ENCODE measurements at places on chromosomes 16 and 17.

GRCh38 chr16:64321881-64322280, 800.0 kb downstream of the CDH11 start:
- H3K27me3 ChIP-seq: no peaks in the 10 kb centered on the region
- no peak overlapping the region for H3K27ac ChIP-seq
- no peaks in the 10 kb centered on the region for H3K4me1 ChIP-seq
- no peaks in the 10 kb centered on the region for H3K36me3 ChIP-seq

DNA sequence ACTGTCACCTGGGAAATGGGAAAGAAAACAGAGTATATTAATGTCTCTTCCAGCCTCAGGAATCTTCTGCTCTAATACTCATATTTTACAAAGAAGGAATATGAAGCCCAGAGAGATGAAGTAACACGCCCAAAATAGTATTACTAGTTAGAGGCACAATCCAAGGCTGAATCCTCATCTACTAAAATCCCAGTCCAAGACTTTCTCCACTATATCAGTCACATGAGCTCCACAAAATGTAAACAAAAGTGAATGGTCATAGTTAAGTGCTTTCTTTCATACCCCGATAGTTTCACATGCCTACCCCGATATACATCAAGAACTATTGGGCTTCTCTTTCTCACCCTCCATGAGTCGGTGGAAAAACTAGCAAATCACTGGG, 965 bp downstream of the INTS2 start:
- no peaks in the 10 kb centered on the region for H3K36me3 ChIP-seq
- no peaks in the 10 kb centered on the region for H3K27me3 ChIP-seq
- H3K4me1 ChIP-seq: no peaks in the 10 kb centered on the region
- no peak for DNase-seq

- no peaks in the 10 kb centered on the region for H3K36me3 ChIP-seq
- H3K4me3 ChIP-seq: no peak overlapping the region
- no peaks in the 10 kb centered on the region for H3K27me3 ChIP-seq
- no peak overlapping the region for H3K27ac ChIP-seq
- no peaks in the 10 kb centered on the region for H3K4me1 ChIP-seq
These were observed 87.1 kb downstream of the KCNJ12 start for GRCh38 chr17:21463204-21463661.

DNA sequence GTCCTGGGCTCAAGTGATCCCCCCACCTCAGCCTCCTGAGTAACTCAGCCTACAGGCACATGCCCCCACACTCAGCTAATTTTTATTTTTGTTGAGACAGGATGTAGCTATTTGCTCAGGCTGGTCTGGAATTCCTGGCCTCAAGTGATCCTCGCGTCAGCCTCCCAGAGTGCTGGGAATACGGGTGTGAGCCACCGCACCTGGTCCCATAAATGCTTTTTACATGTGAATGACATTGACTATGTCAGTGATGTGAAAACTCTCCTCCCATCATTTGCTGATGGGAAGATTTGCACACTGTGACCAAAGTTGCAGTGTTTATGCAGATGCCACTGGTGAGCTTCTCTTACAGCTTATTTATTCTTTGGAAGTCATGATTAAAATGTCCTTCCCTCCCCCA, 15.0 kb downstream of the PLCD3 start:
- H3K4me3 ChIP-seq: no peak overlapping the region
- no peaks in the 10 kb centered on the region for H3K4me1 ChIP-seq
- no peak overlapping the region for H3K27ac ChIP-seq
- no peaks in the 10 kb centered on the region for H3K36me3 ChIP-seq

DNA sequence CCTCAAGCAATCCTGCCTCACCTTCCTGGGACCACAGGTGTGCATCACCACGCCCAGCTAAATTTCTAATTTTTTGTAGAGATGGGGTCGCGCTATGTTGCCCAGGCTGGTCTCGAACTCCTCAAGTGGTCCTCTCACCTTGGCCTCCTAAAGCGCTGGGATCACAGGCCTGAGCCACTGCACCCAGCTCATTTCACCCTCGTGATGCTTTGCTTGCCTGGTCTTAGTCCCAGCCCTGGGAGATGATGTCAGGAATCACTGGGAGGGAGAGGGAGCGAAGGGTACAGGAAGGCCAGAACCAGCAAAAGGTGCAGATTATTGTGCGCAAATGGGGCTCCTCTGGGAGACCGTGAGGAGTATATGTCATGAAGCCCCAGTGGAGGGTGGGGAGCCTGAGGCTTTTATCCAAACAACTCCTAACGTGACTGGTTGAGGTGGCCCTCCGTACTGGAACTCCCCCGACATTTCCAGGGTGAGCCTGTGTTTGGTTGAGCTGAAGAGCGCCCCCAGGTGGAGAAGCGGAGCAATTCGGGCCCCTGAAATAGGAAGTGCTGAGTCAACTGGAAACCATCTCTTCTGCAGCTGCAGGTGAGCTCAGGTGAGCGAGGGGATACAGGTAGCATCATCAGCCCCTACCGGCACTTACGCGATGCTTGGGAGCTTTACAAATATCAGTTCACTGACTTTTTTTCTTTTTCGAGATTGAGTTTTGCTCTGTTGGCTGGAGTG, 41.2 kb upstream of the HAPSTR1 start:
- H3K4me1 ChIP-seq: no peaks in the 10 kb centered on the region
- no peaks in the 10 kb centered on the region for H3K27me3 ChIP-seq
- H3K4me3 ChIP-seq: no peak overlapping the region
- no peaks in the 10 kb centered on the region for H3K36me3 ChIP-seq
- DNase-seq: no peak

DNA sequence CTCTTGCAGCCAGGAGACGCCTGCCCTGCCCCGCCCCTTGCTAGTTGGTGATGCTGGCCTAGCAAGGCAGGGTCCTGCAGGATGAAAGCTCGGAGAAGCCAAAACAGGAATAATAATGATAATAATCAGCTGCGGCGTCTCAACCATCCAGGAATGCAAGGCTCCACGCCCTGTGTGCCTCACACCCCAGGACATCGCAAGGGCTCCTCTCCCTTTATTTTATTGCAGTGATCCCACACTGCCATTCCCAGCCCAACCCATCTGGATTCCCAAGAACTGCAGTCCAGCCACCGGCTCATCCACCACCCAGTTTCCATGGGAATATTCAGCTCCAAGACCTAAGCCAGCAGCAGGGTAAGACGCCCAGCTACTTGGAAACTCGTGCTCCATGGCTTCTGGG, 21.0 kb upstream of the ZNF652 start:
- no peaks in the 10 kb centered on the region for H3K36me3 ChIP-seq
- no peaks in the 10 kb centered on the region for H3K4me1 ChIP-seq
- DNase-seq: no peak

GRCh38 chr17:902463-902862, 77.1 kb downstream of the NXN start:
- DNase-seq: no peak
- H3K4me3 ChIP-seq: no peak overlapping the region
- H3K27me3 ChIP-seq: no peaks in the 10 kb centered on the region
- H3K27ac ChIP-seq: no peak overlapping the region
- H3K4me1 ChIP-seq: peaks cover 2% of the 10 kb centered on the region

GRCh38 chr17:50033316-50033715, 22.6 kb upstream of the ITGA3 start:
- H3K27ac ChIP-seq: no peak overlapping the region
- no peak for DNase-seq
- no peaks in the 10 kb centered on the region for H3K36me3 ChIP-seq
- H3K4me1 ChIP-seq: no peaks in the 10 kb centered on the region

DNA sequence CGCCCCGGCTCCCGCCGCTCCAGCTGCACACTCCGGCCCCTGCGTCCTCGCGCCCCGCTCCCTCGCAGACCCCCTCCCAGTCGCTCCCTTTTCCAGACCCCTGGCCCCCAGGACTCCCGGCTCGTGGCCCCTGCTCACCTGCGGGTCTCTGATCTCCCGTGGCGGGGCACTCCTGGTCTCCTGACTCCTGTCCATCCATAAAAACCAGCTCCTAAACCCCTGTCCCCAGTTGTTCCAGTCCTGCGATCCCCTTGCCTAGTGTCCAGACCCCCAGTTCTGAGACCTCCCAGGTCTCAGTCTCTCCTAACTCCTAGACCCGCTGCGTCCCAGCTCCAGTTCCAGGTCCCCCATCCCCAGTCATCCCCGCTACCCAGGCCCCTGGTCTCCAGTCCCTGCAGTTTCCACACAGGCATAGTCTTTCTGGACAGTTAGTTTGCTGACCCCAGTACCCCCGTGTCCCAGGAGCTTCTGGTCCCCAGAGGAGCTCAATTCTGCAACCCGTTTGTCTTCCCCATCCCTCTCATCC, 379 bp downstream of the SNX29 start:
- peak overlapping the region; percentile 72 for H3K4me3 ChIP-seq
- no peak for DNase-seq
- H3K27me3 ChIP-seq: no peaks in the 10 kb centered on the region
- peak overlapping the region; percentile 82 for H3K27ac ChIP-seq

DNA sequence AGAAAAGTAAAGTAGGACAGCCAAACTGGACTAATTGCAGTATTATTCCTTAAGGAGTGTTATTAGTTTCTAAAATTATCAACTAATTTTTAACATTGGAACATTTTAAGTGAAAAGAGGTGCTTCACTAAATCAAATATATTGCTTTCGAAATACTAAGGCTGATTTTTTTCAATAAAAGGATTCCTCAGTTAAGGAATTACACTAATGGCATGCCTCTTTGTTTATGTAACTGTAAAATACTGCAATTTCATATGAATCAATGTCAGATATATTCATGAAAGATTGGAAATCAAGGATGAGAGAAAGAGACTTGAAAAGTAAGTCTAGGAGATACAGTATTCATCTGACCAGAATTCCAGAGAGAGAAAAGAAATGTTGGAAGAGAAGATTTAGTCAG, 129.8 kb downstream of the TANC2 start:
- no peak overlapping the region for H3K27ac ChIP-seq
- no peak overlapping the region for H3K4me3 ChIP-seq
- no peaks in the 10 kb centered on the region for H3K4me1 ChIP-seq
- no peak for DNase-seq

- H3K36me3 ChIP-seq: no peaks in the 10 kb centered on the region
- no peak overlapping the region for H3K4me3 ChIP-seq
- no peaks in the 10 kb centered on the region for H3K4me1 ChIP-seq
These were observed 43.5 kb downstream of the ABAT start for GRCh38 chr16:8717892-8718415.

GRCh38 chr16:79272141-79272577, 328.4 kb downstream of the MAF start:
- no peaks in the 10 kb centered on the region for H3K4me1 ChIP-seq
- no peaks in the 10 kb centered on the region for H3K27me3 ChIP-seq
- no peak overlapping the region for H3K4me3 ChIP-seq
- H3K27ac ChIP-seq: no peak overlapping the region
- no peaks in the 10 kb centered on the region for H3K36me3 ChIP-seq

- H3K4me3 ChIP-seq: no peak overlapping the region
- H3K27me3 ChIP-seq: no peaks in the 10 kb centered on the region
- no peak overlapping the region for H3K27ac ChIP-seq
- DNase-seq: no peak
These were observed 58.4 kb downstream of the NXN start for GRCh38 chr17:921161-921560.

DNA sequence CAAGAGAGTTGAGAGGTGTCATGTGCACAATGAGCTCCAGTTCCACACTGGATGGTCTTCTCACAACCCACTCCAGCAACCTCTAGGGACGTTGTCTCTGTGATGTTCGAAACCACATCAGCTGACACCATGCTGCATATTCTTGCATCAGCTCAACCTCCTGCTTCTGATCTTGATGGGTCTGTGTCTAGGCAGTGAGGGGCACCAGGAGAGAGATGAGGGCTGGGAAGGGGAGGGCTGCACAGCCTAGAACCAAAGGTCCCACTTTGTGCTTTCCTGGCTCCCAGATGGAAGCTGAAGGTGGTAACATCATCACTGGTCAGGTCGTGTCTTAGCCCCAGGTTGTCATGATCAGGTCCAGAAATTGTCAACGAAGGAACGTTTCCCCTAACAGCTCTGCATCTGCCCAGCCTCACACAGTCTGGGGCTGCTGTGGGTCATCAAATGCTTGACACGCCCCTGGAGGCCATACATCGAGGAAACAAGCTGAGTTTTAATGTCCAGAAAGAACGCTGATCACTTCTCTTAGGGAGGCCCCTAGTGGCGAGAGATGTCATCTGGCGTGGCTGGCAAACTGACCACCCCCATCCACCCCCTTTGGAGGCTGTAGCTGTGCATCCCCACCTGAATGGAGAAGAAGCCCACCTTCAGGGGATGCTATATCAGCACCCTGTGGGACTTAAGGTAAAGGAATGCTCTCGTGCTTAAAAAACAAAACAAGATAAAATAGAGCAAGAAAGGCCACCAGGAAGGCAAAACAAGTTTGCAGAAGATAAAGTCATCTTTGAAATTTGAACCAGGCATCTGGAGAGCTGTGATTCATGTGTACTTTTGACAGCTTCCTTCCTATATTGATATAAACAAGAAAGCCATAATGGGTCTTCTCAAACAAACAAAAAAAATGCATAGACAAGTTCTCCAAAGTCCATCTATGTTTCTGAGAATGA, 58.3 kb downstream of the WIPI1 start:
- no peak overlapping the region for H3K27ac ChIP-seq
- no peaks in the 10 kb centered on the region for H3K4me1 ChIP-seq
- DNase-seq: peak; percentile 55
- H3K27me3 ChIP-seq: no peaks in the 10 kb centered on the region
- H3K36me3 ChIP-seq: no peaks in the 10 kb centered on the region

DNA sequence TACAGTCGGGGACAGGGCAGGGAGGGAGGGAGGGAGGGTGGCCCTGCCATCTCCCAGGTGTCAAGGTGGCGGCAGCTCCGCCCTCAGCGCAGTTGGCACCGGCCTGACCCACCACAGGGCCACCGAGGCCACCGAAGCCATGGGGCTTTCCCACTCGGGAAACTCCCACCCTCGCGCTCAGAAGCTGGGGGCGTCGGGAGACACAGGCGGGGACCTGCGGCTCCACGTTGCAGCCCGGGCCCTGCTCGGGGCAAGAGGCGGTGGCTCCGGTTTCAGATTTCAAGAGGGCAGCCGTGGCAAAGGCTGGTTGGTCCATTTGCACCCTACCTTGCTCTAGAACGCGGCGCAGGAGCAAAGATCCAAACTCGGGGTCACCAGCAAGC, 544 bp downstream of the CYB561 start:
- peak; percentile 69 for DNase-seq
- peaks cover 3% of the 10 kb centered on the region for H3K4me1 ChIP-seq
- H3K36me3 ChIP-seq: no peaks in the 10 kb centered on the region
- peak overlapping the region; percentile 79 for H3K27ac ChIP-seq
